Stimulated activated CD8-positive, alpha-beta memory T cell treated with anti-CD3 and anti-CD28 coated beads, Interleukin-4, amount 100 ng/mL, for 4 hours (primary cell): ENCODE measurements at places on chromosomes 1 and 21.

GRCh38 chr1:4526747-4527146, 127.7 kb upstream of the AJAP1 start:
- no peak for DNase-seq

DNA sequence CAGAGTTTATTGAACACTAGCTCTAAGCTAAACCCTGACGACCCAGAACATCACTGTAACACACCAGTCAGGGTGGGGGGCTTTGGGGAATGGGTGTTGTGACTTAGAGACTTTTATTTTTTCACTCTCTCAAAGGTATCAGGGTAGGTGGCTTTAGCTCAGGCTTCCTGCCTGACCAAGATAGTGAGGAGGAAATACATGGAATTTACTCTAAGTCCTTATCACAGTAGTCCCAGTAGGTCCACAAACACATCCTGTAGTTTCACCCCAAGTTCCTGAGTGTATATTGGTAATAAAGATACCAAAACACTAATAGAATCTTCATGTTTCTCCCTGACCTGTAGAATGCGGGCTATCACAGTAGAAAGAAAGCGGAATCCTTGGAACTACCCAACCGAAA, 15.1 kb downstream of the GJA5 start:
- no peak for DNase-seq

DNA sequence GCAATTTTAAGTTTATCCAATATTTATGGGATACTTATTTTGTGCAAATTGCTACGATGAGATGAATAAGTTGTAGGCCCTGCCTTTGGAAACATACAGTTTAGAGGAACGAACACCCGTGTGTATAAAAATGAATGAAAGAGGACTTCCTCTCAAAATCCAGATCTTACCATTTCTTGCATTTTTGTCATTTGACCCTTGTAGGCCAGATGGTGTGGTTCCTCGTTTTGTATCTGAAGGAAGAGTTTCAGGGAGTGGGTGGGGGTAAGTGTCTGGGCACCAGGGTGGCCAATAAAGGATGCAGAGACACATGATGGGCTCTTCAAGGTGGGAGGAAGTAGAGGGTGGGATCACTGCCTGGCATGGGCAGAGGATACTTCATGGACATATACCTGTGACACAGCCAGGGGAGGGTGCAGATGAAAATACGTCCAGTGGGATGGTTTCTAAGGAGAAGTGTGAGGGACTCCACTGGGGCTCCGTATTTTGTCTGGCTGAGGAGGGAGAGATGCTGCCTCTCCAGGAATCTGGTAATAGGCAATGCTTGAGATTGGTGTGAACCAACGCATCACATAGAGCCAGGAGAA, 14.4 kb downstream of the MAPKAPK2 start:
- DNase-seq, result no peak

DNA sequence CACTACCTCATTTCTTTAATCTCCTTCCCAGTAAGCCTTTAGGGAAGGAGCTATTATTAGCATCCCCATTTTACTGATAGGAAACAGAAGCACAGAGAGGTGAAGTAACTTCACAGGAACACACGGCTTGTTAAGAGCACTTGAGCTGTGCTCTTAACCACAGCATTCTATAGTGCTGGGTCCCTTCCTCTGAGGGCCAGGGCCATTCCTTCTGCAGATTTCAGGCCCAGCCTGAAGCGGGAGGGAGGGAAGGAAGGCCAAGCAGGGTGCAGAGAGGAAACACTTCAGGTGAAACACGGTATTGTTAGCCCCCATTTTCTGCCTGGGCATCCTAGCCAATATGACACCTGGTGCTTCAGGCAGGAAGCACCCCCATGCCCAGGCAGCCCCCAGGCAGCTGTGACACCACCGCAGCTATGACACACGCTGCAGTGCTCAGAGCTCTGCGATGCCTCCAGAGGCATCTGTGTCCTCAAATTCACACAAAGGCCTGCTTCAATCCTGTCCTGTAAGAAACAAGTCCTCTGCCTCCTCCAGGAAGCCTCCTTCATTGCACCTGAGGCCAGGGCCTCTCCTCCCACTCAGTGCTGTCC, 4.5 kb upstream of the EXTL1 start:
- DNase-seq, result no peak

DNA sequence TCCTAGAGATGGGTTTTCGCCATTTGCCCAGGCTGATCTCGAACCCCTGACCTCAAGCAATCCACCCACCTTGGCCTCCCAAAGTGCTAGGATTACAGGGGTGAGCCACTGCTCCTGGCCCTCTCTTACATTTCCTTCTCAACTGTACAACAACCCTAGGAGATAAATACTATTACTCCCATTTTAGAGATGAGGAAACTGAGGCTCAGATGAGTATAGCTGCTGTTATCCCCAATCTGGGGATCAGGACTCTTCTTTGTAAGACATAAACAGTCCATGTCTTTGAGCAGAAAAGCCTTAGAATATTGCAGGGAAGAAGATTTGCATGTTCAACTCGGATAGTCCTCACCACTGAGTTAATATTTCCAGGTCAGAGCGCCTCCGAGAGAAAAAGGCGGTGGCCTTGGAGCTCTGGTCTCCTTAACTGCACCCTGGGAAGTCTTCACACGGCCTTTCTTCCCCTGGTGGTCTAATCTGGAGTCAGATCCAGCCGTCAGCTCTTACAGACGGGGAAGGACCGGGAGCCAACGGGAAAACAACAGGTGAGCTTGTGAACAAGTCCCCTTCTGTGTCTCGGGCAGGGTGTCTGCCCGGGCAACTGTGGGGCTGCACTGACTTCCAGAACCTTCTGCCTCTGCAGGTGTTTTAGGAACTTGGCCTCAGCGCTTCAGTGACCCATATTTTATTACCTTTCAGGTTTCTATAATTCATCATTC, 5.9 kb upstream of the OLIG1 start:
- DNase-seq, result no peak

GRCh38 chr1:100835866-100836842, 58.5 kb downstream of the EXTL2 start:
- DNase-seq, result no peak

DNA sequence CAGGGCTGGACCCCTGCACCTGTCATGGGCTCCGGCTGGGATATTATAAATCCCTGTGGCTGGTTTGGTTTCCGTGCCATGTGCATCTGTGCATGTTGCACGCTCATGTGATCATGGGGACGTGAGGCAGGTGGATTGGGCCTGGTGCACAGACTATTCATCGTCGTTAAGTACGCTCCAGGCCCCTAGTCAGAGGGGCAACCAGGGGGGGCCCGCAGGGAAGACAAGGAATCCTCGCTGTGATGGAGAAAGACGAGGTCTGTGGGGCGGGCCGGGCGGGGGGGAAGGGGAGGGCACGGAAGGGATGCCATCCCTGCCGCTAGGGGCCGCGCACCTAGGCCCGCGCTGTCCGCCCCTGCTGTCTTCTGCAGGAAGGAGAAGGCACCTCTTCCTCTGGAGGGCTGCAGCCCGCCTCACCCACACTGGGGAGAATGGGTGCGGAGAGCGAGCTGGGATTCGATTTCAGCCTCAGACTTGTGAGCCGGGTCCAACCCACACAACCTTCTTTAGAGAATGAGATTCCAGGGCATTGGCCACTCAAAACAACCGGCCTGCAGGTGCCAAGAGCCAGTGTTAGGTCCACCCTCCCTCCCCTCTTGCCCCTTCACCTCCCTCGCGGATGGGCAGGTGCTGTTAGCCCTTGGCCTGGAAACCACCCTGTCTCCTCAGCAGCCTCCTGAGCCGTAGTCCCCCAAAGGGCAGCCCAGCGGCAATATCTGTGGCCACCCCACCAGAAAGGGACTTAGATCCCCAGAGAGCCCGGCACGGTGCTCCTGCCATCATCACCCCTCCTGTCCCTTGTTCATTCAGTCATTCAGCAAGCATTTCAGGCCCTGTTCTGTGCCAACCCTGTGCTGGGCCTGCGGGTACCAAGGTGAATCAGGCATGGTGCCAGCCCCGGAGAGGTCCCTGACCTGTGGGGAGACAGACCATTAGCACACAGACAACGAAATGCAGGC, 950 bp upstream of the LRP8 start:
- DNase-seq, result no peak

DNA sequence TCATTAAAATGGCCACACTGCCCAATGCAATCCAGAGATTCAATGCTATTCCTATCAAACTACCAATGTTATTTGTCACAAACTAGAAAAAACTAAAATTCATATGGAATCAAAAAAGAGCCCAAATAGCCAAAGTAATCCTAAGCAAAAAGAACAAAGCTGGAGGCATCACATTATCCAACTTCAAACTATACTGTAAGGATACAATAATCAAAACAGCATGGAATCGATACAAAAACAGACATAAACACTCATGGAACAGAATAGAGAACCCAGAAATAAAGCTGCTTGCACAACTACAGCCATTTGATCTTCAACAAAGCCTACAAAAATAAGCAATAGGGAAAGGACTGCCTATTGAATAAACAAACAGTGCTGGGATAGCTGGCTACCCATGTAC, 100.4 kb downstream of the FAF1 start:
- no peak for DNase-seq

DNA sequence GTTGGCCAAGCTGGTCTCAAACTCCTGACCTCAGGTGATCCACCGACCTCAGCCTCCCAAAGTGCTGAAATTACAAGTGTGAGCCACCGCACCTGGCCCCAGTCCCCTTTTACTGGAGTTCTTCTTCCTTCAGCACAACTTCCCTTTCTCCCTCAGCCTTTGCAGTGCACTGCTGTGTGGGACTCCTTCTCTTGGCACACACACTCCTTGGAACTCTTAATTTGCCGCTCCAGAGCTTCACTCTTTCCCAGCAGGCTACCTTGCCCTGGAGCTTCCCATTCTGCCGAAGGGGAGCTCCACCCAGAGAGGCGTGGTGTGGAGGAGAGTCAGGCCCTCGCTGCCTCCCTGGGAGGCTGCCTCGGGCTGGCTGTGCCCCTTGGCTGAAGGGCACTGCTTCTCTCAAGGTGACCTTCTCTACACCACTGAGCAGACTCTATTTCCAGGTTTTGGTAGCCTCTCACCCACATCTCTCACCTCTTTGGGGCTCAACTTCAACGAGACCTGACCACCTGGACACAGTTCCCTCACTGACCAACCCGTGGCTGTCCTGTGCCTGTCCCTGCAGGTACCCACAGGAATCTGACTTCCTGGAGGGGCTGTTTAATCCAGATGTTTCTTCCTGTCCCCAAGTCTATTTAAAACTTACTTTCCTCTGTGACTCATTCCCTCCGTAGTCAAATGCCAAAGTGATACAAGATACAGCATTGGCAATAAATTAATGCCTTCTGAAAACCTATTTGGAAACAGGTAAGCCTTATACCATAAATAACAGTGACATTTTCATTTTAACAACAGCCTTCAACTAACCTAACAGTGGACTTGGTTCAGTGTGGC, 227.3 kb upstream of the KIAA0040 start:
- DNase-seq, result no peak

DNA sequence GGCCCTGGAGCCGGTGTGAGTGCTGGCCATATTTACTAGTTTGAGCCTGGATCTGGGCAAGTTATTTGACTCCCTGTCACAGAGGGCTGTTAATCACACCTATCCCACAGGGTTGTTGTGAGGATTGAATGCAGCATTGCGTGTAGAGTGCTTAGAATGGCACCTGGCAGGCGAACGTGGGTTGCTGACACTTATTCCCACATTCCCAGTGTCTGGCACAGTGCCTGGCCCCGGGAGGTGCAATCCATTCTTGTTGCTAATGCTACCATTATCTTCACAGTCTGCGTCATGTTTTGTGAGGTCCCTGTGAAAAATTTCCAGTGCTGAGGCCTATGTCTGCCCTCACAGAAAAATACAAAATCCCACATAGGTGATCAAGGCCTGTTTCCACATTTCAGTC, 66.1 kb downstream of the CD2 start:
- DNase-seq, result no peak
